ENCODE measurements at places on chromosomes 7 and 10.

DNA sequence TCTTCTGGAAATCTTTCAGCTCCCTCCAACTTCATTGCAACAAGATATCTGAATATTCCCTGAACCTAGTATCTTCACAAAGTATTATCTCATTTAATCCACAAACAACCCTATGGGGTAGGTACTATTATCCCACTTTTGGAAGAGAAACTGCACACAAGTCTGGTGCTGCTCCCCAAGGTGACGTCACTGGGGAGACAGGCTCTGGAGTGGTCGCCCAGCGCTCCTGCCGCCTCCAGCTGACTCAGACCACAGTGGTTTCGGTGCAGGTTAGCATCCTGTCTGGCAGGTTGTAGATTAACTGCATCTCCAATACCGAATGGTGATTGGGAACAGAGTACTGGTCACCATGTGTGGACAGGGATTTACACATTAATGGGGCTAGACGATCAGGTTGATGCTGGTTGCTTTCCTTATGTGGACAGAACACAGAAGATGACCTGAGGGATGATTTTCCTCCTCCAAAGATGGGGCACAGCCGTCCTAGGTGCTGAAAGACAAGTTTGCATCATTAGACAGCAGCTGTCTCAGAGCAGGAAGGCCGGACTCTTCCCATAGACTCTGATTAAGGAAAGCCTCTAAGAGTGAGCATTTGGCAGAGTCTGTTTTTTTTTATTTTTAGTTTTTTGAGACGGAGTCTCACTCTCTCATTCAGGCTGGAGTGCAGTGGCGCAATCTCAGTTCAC lies 128.6 kb downstream of the TRRAP start:
- no peak for DNase-seq

DNA sequence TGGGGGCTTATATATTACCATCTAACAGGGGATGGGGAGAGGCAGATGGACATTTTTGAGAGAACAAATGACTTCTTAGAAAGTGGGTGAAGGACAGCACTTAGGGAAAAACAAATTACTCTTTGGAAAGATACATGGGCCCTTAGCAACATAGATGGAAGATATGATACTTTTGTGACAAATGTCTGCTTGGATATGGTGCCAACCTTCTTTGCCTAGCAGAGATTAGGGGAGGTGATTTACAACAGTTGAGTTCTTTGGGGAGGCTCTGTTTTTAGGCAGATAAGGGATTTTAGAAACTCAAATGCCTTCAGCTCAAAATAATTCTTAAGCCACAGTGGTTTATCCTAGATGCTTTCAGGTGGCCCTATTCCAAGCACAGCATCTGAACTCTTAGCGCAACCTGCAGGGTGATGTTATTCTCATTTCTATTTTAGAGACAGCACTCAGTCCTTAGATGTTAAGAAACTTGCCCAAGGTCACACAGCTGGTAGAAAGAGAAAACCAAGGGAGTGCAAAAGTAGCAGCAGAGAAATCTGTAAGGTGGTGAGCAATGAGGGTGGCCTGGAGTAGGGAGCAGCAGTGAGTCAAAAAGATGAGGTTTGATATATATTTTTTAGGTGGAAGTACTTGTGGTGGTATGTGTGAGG lies 75.1 kb upstream of the KMT2E start:
- DNase-seq, result no peak

- no peak for DNase-seq
Measured at GRCh38 chr7:132485136-132485535, 91.1 kb downstream of the PLXNA4 start.

DNA sequence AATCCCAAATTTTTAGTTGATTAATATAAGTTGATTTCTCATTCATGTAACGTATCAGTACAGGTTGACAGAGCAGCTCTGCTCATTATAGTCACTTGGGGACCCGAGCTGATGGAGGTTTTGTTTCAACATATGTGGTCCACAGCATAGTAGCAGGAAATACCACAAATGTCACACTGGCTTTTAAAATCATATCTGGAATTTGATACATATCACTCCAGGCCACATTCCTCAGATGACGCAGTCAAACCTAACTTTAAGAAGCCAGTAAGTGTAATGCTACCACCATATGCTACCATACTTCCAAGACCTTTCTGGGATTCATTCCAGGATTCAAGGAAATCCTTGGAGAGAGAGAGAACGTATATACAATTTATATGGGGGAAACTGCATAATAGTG lies 156.3 kb downstream of the PHF14 start:
- DNase-seq, result peak; percentile 57

DNA sequence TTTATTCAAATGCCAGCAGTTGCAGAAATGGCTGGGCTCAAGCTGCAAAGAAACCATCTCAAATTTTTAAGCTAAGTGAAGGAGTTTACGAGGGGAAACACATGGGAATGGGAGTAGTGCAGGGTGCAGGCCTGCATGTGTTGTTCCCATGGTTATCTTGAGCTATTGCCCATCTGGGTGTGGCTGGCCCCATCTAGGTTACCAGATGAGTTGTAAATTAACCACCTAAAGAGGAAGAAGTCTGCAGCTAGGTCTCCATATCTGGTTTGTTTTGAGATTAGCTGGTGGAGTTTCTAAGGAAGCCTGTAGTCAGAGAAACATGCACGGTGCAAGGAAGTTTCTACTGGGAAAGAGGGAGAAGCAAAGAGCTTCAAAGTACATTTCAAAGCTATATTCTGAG lies 23.3 kb upstream of the STEAP2 start:
- DNase-seq, result no peak

GRCh38 chr7:41641665-41642014 lies 61.2 kb downstream of the INHBA start:
- no peak for DNase-seq

DNA sequence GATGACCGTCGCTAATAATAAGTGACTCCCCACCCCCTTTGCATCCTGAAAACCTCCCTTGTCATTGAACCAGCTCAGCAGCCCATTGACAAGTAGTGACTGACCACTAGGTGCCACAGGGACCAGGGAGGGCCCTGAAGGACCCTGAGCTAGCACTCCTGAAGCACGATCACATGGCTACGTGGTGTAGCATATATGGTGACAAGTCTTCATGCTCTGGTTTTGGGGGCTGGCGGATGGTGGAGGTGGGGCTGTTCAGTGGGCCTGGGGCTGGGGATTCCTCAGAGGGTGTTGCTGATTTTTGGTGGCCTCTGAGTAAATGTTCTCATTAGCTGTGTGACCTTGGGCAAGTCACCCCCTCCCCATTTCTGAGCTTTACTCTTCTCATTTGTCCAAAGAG lies 4.7 kb downstream of the ADAMTS14 start:
- no peak for DNase-seq

GRCh38 chr10:101233863-101234262 lies 4.6 kb upstream of the LBX1 start:
- DNase-seq, result no peak

DNA sequence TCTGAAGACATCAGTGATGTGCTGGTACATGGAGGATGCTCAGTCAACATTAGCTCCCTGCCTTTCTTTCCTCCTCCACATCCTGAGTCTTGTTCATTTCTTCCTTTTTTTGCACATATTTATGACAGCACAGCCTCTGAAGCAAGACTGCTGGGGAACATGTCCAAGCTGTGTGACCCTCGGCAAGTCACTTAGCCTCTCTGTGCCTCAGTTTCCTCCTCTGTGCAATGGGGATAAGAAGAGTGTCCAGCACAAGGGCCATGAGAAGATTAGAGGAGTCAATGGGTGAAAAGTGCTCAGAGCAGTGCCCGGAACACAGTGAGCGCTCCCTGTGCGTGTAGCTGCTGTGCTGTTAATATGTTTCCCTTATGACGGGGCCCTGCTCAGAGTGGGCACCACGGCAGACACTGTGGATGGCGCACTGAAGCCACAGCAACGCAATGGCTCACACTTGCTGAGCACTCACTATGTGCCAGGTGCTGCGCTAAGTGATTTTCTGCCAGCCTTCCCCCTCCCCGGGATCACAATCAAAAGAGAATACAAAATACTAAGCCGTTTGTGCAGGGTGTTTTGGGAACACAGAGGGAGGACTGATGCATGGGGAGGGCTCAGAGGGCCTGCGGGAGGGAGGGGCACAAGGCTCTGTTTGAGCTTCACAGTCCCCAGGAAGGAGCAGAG lies 28.7 kb downstream of the ZCCHC24 start:
- DNase-seq, result no peak

DNA sequence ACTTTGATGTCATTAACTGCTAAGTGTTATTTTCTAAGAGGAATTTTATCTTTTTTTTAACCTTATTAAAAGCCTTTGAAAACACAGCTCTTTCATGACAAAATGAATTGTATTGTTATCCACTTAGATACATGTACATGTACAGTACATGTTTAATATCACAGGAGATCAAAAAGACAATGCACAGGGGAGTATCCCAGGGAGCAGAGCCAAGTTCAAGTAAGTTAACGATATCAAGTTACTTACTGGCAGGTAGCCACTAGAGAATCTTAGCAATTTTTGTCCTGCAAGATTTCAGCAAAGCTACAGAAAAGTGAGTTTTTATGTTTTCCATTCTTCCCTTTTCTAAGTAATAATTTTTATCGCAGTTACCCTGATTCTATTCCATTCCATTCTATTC lies 33.9 kb upstream of the ARL4A start:
- no peak for DNase-seq

DNA sequence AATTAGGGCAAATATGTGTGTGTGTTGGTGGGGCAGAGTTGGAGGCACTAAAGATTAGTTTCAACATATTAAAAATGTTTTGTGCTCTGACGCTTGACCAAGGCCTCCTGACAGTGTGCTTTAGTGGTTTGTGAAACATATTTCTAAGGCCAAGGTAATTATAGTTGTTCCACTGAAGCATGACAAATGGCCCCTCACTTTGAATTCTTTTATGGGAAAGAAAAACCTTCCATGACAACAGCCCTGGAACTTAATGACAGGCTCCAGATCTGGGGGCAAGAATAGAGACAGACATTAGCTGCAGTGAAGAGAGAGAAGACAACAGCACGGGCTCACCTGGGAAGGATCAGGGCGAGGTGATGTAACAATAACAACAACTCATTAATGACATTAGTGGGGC lies 155.8 kb downstream of the CHN2 start:
- DNase-seq, result no peak

GRCh38 chr10:95604630-95605029 lies 43.5 kb upstream of the SORBS1 start:
- DNase-seq, result no peak

DNA sequence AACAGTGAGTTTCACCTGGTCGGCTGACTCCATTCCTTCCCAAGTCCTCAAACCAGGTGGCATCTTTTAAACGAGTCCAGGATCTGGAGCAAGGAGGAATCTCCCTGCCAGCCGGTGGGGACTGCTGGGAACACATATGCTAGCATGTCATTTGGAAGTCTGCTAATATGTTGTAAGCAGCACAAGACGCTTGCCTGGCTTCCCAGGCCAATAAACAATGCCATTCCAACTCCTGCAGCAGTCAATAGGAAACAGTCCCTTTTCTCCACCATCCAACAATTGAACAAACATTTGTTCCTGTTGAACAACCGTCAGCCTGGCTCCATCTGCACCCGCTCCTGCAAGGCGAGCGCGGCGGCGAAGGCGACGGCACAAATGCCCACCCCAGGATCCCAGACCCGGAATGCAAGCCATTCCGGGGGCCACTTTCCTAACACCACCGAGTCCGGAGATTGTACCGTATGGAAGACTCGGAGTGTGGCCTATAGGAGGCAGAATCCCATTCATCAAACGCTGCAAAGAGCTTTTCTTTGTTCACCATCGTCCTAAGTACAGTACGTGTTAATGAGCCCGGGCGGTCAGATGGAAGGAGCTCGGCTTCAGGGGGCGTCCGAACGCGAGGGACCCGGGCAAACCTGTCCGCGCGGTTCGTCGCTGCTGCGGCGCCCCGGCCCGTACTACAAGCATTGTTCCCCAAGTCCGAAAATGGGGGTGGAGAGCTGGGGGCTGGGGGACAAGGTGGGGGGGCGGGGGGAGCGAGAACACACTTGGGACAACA lies 1.6 kb downstream of the FAM53B start:
- DNase-seq, result no peak

DNA sequence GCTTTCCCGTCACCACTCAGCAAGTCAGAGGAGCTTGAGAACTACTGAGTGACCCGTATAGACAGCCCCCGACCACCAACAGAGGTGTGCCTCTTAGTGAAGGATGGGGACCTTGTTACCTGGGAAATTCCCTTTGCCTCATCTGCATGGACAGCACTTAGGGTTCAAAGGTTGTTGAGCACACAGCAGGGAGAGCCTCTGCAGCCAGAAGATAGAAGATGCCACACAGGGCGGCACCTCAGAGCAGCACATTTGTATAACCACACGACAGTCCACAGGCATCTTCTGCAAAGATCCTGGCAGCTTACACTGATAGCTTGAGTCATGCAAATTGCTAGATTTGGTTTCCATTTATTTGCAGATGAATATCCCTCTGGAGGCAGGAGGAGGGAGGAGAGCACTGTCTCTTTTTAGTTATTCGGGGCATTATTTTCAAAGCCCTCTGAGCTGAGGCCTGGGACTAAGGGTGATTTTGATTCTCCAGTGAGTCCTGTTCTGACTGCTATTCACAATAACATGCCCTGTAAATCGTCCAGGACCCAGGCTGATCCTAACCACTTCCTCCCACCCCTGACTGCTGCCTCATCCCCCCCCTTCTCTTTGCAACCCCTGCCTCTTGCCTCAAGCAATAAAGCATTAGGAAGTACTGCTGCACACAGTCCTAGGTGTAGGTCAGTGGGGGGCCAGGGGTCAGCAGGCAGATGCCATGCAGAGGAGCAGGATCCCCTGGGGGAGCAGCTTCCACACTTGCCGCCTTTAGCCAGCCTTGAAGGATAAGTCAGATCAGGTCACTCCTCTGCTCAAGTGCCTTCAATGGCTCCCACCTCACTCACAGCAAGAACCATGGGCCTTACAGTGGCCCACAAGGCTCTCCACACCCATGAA lies 24.6 kb upstream of the INMT start:
- DNase-seq, result peak; percentile 33

DNA sequence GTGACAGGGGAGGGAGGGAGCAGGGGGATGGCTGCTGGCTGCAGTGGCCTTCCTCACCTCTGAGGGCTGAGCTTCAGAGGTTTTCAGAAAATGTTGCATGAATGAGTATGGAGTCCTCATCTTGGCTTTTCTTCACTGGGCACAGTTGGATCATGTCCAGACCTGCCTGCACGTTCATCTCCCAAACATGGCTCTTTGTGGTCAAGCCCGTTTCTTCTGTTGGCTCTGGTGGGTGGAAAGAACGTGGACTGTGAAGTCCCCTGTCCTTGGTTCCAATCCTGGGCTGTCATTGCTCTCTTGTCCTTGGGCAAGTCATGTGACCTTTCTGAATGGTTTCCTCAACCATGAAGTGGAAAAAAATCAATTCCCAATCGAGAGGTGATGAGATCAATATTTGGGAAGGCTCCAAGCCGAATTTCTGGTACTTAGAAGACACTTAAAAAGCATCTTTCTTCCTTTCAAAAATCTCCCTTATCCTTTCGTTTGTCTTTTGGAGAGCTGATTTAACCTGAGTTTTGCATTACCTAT lies 34.5 kb downstream of the TSPAN14 start:
- DNase-seq, result no peak

- no peak for DNase-seq
Measured at GRCh38 chr10:125694883-125695282, 11.9 kb upstream of the TEX36 start.

DNA sequence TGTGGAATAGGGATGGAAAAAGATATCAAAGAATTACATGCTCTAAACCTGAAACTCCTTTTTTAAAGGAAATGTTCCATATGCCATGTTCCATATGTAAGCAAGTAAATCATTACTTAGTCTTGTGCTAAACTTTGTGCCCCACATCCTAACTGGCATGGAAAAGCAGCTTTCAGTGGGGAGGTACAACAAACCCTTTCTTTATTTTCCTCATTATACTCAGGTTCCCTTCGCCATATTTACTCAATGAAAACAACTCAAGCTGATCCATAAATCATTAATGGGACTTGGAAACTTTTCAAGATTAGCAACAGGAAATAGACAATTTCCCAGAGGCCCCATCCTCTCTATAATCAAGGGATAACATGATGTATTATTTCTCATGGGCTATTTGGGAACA lies 56.0 kb downstream of the GSAP start:
- DNase-seq, result no peak
